ENCODE measurements at places on chromosomes 5 and 9.

DNA sequence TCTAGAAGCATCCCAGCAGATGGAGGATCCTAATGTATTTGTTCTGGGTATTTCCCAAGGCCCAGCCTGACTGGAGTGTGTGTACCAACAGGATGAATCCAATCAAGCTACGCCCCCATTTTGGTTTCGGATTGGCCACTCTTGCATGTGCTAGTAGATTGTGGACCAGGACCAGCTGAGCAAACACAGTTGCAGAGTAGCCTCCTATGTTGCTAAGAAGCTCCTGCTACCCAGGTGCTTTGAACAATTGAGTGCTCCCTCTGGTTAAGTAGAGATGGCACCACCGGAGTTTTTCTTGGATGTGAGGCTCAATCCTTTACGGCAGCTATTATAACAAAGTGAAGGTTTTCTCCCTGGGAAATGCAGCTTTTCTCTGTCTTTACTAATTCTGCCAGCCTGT is 204.5 kb downstream of the NTRK2 start:
- no peak for DNase-seq

DNA sequence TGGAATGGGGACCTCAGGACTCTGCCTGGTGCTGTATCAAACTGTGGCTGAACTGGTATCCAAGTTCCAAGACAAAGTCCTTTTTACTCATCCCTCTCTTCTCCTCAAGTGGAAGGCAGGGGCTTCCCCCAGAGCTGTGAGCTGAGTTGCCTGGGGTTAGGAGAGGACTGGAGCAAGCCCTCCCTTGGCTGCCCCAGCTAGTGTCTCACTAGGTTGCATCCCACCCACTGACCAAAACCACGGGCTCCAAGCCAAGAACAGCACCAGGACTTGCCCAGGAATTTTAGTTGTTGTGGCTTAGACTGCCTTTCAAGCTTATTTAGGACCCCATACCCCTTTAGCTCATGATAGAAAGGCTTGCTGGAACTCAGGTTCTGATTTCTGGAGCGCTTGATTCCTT is 158.7 kb upstream of the TNC start:
- DNase-seq, result no peak

DNA sequence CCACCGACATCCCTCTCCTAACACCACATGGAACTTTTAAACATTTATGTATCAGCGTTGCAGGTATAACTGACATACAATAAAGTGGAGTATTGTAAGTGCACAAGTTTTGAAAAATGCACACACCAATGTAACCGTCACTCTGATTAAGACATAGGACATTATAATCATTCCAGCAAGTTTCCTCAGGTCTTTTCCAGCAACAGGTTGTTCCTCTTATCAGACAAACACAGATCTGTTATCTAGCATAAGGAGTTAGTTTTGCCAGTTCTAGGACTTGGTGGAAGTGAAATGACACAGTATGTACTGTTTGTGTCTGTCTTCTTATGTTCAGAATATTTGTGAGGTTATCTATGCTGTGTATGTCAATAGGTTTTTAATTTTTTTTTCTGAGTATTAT is 69.5 kb upstream of the TRPC7 start:
- no peak for DNase-seq

DNA sequence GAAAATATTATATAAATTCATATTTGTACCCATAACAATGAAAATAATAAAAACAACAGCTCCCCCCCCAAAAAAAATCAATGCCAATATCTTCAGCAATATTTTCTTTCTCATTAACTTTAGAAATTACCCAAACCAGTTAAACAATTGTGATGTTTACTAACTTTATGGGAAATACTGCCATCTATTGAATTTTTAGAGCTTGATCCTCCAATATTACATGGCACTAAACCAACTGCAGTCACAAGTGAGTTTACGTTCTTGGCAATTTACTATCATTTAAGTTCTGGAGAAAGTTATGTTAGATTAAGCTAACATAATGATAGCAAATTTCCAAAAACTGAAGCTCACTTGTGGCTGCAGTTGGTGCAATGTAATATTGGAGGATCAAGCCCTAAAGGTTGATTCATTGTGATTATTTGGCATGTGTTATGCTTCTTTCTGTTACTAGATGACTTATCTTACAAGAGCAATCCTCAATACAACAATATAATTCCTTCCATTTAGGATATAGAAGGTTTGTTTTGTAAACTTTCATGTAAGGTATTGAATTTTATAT is 379.5 kb downstream of the CDH18 start:
- no peak for DNase-seq

DNA sequence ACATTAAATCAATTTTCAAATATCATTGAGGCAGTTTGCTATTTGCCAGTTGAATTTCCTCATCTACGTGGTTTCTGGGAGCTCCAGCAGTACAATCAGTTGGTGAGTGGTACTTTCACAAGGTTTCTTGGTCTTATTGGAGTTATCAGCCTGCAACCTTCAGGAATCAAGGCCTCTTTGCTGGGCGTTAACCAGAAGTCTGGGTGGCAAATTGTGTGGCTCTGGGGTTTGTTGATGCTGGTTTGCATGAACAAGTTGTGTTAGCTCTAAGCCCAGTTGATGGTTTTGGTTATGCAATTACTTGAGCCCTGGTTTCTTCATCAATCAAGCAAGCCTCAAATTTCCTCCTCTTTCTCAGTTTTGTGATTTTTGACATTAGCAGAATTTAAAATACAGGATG is 152.9 kb upstream of the ANKRD55 start:
- no peak for DNase-seq

- DNase-seq, result no peak
Observed at GRCh38 chr9:15420796-15421195, 1.9 kb upstream of the SNAPC3 start.

All from activated T-cell treated with anti-CD3 and anti-CD28 coated beads for 24 hours (primary cell).